ENCODE measurements at places on chromosomes 4 and X.

DNA sequence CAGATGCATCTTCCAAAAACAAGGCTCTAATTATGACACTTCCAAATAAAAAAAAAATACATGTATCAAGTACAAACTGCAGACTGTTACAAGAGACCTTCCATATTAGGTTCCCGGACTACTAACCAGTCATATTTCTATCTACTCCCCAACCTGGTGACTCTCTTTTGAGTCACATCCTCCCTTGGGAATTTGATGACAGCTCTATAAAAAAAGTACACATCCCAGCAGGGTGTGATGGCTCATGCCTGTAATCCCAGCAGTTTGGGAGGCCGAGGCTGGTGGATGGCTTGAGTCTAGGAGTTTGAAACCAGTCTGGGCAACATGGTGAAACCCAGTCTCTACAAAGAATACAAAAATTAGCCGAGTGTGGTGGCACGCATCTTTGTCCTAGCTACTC lies 14.9 kb downstream of the RPGR start:
- peak; percentile 94 for DNase-seq

GRCh38 chr4:74408639-74409038 lies 36.3 kb upstream of the AREG start:
- no peak for DNase-seq

DNA sequence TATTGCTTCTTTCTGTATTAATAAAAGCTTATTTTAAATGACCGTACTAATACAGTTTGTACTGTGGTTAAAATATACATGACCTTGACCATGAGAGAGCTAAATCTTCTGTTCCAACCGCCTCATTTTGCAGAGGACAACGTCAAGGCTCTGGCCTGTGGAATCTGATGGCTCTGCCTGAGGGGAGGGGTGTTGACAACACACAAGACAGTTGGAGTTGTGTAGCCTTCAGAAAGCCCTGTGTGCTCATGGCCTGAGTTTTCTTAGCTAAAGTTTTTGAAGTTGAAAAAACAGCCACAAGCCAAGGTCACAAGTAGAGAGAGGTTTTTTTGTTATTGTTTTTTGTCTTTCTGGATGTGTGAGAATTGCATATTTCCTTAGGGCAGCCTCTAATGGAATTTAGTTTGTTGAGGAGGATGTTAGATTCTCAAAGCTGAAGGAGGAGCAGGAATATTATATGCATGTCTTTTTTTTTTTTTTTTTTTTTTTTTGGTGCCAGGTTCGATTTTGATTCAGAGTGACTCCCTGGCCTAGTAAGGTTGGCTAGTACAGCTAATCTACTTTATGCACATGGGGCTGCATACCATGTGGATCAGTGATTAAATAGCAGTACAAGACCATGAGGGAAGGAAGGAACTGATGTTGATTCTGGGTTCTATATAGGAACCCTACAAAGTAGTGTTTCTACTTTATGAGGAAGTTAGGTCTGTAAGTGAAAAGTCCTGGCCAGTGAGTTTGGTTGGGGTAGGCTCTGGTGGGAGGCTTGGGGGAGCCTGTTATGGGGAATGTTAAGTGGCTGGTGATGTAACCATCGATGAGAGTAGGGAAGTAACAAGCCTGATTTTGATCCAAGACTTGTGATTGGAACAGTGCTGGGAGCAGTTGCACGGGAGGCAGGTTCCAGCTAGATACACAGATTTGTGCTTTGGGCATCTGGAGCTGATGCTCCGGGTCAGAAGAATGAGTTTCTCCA lies 20.3 kb downstream of the SMS start:
- no peak for DNase-seq

DNA sequence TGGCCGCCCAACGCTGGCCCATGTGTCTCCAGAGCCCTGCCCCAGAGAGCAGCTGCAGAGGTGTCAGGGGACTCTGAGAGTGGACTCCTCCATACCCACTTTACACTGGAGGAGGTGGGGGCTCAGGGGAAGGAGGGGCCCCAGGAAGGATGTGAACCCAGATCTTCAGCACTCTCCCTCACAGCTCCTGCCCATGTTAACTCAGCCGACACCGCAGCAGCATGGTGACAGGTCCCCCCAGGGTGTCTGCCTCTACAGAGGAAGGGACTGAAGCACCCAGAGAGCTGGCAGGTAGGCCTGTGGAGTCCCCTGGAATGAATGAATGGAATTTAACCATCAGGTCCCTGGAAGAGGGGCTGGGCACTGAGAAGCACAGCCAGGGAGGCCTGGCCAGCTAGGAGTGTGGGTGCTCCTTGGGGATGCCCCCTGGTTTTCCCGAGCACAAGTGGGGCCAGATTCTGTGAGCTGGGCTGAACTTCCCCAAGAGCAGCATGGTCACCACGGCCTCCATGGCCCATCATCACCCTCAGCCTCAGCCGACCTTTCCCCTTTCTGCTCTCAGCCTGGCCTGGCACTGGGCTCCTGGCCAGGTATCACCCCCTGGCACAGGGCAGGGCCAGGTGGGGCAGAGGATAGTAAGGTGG lies 21.9 kb downstream of the SH3BP2 start:
- DNase-seq: no peak

- no peak for DNase-seq
Measured at GRCh38 chr4:38769857-38770256, 12.9 kb downstream of the TLR10 start.

- no peak for DNase-seq
Measured at GRCh38 chrX:19487520-19488200, 27.6 kb downstream of the MAP3K15 start.

DNA sequence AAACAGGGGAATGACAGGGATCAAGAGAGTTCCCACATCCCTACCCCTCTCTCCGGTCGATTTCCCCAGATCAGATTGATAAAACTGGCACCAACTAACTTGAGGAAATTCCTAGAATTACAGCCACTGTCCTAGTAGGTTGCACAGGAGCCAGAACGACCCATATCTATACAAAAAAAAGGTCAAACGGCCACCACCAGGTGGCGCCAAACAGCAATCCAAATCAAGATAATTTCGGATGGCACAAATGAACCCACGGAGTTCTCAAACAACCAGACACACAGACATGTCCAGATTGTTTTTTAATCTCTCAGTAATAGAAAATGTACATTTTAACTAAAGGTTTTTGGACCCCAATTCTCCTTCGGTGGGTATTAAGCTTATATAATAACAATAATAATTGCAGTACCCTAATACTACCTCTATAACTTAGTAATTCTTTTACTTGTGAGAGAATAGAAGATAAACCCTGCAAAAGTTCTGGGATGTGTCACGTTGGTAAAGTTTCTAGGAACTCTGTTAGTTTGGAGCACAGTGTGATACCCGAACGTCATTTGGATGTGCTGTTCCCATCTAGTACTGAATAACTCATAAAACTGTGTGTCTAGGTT lies 212.6 kb downstream of the SPOCK3 start:
- DNase-seq: peak; percentile 20

- no peak for DNase-seq
Measured at GRCh38 chrX:2820136-2820771, 8.5 kb upstream of the GYG2 start.

DNA sequence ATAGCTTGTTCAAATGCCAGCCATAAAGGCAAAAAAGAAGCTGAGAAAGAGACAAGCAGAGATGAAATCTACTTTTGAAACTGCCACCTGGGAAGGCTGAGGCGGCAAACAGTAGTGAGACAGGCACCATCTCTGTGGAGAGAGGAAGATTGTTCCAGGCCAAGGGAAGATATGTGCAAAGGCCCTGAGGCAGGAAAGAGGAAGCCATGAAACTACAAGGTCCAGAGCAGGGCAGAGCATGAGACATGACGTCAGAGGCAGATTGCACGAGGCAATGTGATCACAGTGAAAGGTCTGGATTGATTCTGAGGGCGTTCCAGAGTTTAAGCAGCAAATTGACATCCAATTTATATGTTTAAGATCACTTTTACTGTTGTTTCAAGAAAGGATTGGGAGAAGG lies 226.1 kb downstream of the QDPR start:
- no peak for DNase-seq

GRCh38 chrX:140447150-140447549 lies 57.7 kb downstream of the SOX3 start:
- no peak for DNase-seq

DNA sequence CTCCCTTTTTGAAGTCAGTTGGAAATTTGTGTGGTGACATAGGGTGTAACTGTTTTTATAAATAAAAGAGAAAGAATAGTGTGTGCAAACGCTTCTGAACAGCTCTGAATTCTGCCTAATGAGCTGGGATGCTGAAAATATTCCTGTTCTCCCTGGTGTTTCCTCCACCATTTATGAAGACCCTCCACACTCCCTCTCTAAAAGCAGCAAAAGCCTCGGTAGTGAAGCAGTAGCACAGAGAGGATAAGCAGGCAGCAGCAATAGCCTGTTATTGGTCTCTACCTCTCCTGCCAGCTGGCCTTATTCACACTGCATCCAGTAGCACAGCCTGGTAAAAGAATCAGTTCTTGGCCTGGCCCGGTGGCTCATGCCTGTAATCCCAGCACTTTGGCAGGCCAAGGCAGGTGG lies 406.1 kb downstream of the IQCM start:
- peak; percentile 63 for DNase-seq

DNA sequence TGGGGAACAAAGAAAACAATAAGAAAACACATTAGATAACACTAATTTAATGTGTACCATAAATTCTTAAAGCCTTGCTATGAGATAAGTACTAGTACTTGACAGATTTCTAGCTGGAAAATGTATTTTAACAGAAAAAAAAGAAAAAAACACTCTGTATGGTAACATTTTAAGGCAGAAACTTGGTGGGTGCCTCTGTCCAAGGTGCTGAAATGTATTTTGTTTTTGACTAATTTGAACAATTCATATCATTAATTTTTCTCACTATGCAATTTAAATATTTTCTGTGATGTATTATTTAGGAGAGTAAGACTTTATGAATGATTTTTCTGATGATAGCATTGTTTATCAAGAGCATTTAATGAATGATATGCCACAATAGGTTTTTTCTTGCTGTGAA lies 107.5 kb downstream of the GABRG1 start:
- no peak for DNase-seq

- no peak for DNase-seq
Measured at GRCh38 chrX:136646602-136647239, 1.2 kb upstream of the CD40LG start.

DNA sequence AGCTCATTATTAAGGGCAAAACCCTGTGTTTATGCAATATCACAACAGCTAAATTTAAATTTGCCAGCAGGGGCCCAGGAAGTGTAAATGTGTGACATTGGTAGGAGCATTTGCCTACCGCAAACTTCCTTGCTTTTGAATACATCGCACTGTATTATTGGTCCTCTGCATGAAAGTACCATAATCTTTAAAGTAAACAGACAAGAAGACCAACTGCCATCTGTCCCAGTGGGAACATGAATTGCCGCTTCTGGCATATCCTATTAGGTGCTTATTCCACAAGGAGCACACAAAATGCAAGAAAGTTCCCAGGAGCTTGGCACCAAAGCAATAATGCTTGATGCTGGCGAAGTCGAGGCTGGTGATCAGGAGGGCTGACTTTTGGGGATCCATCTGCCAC lies 51.3 kb downstream of the SOD3 start:
- no peak for DNase-seq

- DNase-seq: no peak
Measured at GRCh38 chr4:3302786-3303564, 10.2 kb downstream of the RGS12 start.

- DNase-seq: no peak
Measured at GRCh38 chr4:39814403-39815185, 116.7 kb downstream of the UBE2K start.

GRCh38 chr4:66926687-66927086 lies 618.6 kb downstream of the CENPC start:
- no peak for DNase-seq

GRCh38 chrX:19034025-19034424 lies 50.1 kb upstream of the PHKA2 start:
- DNase-seq: no peak

GRCh38 chr4:82268050-82268825 lies 105.6 kb downstream of the HNRNPD start:
- peak; percentile 55 for DNase-seq

DNA sequence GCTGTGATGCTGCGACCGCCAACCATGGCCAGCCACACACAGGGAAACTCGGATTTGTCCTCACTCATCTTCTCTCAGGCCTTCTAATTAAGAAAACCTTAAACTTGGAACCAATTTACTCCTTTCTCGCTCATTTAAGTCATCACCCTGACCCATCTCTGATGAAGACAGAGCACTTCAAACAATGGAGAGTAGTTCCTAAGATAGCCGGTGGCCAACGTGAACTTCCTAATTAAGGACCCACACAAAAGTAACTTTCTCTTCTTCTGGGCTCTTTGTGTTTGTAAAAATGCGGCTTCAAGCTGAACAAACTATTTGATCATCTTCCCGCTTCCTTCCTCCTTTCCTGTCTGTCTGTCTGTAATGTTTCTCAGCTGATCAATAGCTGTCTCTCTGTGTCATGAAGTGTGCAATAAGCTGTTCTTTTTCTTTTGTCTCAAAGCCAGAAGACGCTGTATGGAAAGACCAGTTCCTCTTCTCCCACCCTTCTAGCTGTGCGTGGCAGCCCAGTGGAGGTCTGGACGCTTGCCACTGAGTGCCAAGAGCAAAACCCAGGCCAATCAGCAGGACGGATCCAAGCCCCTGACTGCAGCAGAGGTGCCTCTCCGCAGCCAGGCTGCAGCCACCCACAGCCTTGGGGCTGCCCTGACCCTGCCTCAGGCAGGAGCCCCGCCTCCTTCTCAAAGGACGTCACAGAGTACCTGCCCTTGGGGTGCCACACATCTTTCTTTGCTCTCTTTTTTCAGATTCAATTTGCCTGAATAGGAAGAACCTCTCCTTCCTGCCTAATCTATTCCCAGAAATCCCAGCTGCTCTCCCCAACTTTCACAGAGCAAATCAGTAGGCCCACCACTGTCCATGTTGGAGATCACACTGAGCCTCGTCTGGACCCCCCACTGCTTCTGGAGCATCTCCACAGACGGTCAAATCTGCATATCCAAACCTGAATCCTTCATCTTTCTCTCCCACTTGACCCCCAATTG lies 59.3 kb downstream of the MAML3 start:
- no peak for DNase-seq

DNA sequence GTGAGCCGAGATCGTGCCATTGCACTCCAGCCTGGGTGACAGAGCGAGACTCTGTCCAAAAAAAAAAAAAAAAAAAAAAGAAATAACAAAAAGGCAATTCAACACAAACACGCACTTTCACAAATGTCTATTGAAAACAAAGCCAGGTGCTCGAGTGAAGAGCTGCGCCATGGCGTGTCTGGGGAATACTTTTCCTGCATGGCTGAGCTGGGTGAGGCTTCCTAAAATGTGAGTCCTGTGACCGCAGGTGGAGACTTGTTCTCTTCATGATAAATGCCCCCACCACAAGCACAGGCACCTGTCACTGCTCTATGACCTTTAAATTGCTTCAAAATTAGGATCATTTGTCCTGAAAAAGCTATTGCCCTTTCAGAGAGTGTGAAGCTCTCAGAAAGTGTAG lies 4.0 kb upstream of the ABLIM2 start:
- DNase-seq: no peak

- DNase-seq: no peak
Measured at GRCh38 chr4:14920759-14921320, 81.4 kb upstream of the CPEB2 start.

DNA sequence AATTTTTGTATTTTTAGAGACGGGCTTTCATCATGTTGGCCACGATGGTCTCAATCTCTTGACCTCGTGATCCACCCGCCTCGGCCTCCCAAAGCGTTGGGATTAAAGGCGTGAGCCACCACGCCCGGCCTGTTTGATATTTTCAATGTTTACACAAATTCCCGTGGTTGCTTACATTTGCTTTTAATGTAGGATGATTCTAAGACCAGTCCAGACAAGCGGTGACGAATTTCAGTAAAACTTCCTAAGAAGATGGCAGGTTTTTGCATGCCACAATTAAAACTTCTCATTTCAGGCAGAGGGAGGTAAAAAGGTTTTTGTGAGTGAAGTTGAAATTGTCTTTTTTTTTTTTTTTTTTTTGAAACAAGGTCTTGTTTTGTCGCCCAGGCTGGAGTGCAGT lies 41.4 kb upstream of the RBPJ start:
- no peak for DNase-seq

All from LHCN-M2 (cell line).